ENCODE measurements at places on chromosomes 5 and 9. TPM values are rescaled to one million over a fixed set of nuclear protein-coding genes. Genes with fewer than 3 reads are reported as not detected.

The CAVIN4 gene
- total RNA-seq, result 0.94 TPM

The DNAI1 gene
- not detected for total RNA-seq

The GRPEL2 gene
- total RNA-seq, result 14.3 TPM

The LECT2 gene
- total RNA-seq, result not detected

The ZDHHC11B gene
- total RNA-seq, result not detected

The P4HA2 gene
- 51.8 TPM for total RNA-seq

The MAST4 gene
- total RNA-seq, result 35.0 TPM

The SLC36A2 gene
- total RNA-seq, result not detected

The ICE1 gene
- 19.1 TPM for total RNA-seq

The PCDHA2 gene
- 0.10 TPM for total RNA-seq

The PRDM9 gene
- not detected for total RNA-seq

The TAF11L6 gene
- total RNA-seq, result not detected

The DBN1 gene
- total RNA-seq, result 243 TPM

The RIMOC1 gene
- 15.1 TPM for total RNA-seq

Measured in mammary microvascular endothelial cell (primary cell).